ENCODE measurements at places on chromosomes 5 and 9.
A peak's percentile ranks its signal among the peaks of the same experiment; 100 is the strongest.

DNA sequence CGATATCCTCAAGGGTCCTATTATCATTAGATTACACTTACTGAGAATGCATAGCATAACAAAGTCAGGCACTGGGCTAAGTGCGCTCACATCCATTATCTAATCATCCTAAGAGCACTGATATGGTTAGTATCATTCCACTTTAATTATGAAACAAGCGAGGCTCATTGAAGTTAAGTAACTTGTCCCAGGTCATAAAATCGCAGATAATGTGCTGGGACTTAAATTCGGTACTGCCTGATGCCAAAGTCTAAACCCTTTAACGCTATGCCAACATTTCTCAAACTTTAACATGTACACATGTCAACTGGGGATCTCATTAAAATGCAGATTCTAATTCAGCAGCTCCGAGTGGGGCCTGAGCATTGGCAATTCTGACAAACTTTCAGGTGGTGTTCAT, 204.7 kb downstream of the PTTG1 start:
- DNase-seq: no peak

DNA sequence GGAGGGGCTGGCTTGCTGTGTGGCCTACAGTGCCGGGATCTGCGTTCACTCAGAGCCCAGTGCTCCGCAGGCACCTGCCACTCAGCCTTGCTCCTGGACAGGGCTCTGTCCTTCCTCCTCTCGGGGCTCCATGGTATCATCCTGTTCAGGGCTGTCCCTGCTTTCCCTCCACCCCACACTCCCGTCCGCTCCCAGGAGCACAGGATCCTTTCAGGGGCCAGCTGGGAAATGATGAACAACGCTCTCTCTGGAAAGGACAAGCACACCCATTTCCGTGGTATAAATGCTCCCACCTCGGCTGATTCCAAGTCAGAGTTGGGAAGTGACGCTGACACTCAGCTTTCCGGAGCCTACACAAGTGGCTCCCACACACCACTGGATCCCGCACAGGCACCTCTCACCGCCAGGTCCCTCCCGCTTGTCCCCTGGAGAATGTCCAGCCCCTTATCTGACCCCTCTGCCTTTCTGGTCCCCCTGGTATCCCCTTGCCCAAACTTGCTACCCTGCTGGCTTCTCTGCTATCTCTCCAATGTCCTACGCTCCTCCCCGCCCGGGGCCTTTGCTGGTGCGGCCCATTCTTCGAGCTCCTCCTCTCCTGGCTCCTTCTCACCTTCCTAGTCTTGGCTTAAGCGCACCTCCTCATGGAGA, 21.3 kb downstream of the HMCN2 start:
- no peak for DNase-seq

GRCh38 chr5:42570966-42571960, 148.0 kb downstream of the GHR start:
- peak; percentile 2 for DNase-seq

GRCh38 chr5:32753051-32753450, 41.9 kb downstream of the NPR3 start:
- peak; percentile 65 for DNase-seq

DNA sequence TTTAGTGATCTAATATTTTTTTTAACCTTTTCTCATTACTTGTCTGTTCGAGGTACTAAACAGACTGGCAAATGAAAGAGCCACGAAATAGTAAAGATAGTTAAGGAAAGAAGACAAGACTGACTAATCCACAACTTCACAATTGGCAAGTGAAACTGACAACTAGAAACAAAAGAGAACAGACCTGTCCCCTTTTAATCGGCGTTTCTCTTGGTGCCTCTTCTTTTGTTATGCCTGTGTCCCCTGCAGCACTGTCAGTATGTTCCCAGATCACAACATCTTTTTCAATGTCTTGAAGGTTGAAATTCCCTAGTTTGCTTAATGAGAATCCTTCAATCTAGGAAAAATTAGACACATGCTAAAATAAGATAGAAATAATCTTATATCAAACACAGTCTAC, 26.1 kb downstream of the TUT7 start:
- no peak for DNase-seq

GRCh38 chr5:121384359-121384758, 467.3 kb upstream of the FTMT start:
- no peak for DNase-seq

- DNase-seq: no peak
Measured at GRCh38 chr9:112555844-112556482, 69.3 kb downstream of the KIAA1958 start.

Data from EL (cell line).